GF-D8 (cell line): ENCODE measurements at places on chromosomes 11 and 22.

GRCh38 chr22:22884888-22885840, 2.5 kb upstream of the IGLL5 start:
- no peak for DNase-seq

DNA sequence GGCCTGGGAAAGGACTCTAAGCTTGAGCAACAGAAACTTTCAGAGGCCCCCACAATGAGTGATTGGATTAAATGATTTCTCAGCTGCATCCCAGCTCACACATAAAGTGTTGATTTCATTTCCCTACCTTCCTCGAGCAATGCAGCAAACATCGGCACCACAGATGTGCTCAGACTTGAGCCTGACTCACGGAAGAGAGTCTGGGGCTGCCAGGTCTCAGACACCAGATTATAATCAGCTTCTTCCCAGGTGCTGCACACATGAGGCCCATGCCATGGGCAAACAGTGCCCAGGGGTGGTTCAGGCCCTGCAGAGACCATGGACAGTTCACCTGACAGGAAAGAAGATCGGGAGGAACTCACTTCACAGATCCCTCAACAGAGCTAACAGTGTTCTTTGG, 226.6 kb upstream of the TENM4 start:
- DNase-seq = no peak

DNA sequence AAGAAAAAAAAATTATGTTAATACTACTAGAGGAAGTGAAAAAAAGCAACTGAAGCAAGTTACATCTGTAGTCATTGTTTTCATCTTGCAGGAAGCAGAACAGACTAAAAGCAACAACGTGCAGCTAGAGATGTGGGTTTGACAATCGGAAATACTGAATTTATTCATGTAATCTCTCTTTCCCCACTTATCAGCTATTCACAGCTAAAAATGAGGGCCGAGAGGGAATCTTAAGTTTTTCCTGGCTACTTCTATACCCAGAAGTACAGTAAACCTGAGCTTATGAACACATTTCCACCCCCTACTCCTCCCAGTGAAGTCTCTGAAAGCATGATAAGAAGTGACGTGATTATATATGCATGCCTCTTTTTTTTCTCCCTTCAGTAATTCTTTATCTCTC, 116.5 kb downstream of the SPON1 start:
- no peak for DNase-seq

GRCh38 chr11:22617868-22618267, 7.8 kb downstream of the FANCF start:
- DNase-seq = no peak

DNA sequence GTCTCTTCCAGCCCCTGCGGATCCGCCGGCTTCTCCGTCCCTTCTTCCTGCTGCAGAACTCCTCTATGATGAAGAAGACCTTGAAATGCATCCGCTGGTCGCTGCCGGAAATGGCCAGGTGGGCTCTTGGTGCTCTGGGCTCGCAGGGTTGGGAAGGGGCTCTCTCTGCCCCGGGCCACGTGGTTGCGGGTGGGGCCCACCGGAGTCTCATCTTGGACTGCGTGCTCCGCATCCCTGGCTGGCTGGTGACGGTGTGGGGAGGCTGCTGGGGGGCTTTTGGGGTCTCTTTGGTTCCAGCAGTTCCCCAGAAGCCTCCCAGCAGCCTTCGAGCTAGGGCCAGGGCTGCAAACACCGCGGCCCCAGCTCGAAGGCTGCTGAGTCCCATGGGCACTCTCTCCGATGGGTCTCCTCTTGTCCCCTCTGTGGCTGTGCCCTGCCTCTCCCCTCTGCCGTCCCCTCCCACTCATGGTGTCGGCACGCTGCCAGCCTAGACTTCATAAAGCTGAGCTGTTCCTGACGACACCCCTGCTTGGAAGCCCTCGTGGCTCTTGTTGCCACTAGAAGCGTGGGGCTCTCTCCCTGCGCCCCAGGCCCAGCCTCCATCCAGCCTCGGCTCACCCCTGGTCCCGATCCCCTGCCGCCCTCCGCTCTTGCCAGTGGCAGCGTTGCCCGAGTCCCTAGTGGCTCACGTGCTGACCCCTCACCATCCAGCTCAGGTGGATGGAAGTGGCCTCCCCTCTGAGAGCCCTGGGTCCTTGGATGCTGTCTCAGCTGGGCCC, 14.3 kb downstream of the TPCN2 start:
- no peak for DNase-seq

DNA sequence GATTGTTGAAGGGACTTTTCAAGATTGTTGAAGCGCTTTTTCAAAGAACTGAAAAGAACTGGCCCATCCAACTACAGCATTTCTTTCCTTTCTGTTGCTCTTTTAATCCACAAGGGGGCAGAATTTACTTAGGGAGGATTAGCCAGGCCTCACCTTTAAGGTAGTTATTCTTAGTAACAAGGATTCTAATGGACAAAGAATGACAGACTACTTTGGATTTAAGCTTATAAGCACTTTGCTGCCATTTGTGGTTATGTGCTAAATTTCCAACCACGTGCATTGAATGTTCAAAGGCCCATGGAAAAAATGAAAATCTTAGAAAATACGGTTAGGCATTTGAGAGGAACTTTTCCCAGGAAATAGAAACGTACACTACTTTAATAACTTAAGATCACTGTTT, 49.5 kb upstream of the HSPA8 start:
- peak; percentile 47 for DNase-seq

DNA sequence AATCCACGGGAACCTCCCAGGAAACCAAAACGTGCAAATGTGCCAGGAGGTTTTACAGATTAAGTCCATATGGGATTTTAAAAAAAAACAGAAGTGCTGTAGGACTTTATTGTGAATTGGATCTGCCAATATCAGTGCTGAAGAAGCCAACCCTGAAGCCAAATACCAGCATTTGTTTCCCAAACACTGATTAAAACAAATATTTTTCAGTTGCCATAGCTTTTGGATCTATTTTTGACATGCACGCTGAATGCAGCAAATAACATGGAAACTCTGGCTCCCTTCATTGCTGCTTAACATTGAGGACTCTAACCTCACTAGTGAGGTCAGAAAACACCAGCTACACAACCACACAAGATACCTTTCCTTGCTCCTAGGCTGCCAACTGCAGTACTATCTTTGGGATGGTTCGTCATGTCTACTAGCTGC, 28.4 kb upstream of the SIK2 start:
- no peak for DNase-seq

DNA sequence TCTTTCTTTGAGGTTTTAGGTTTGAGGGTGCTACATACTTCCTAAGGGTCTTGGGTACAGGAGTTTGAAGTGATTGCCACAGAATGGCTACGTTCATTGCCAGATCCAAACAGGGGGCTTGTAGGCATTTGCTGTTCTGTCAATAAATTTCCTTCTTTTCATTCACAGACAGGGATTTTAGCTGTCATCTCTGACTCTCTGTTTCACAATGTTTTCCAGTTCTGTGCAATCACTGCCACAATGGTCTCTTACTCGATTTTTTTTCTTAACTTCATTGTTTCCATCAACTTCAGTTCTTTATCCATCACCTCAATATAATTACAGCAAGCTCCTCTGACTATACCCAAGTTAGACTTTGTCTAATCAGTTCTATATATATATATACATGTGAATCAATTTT, 6.2 kb upstream of the HBD start:
- DNase-seq = no peak

- DNase-seq = peak; percentile 78
These were observed 32.4 kb downstream of the MCAM start for GRCh38 chr11:119284344-119285157.

- no peak for DNase-seq
These were observed 29.8 kb upstream of the CREB3L1 start for GRCh38 chr11:46247659-46248058.

- peak; percentile 38 for DNase-seq
These were observed at the start of gene CPT1A for GRCh38 chr11:68841718-68842426. CPT1A (minus strand) TSS chr11:68841916; CDS start chr11:68815474, 26,442 bp downstream.

DNA sequence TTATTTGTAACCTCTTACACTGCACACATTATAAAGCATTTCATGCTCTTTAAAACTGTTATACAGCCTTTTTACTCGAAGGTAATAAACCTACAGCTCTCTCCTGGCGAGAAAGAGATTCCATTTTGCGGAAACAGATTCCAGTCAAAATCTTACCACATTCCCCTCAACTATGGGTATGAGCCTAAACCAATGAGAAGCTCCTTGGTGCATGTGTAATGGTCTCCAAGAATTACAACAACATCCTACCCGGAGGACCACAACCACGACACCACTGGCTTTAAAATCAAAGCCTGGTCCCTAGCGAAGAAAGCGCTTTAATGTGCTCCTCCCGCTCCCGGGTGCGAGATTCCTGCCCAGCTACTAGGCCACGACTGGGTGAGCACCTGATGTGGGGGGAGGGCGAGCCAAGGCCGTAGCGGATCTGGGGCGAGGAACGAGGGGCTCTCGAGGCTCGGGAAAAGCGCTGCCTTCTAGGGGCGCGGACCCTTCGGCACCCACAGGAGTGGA, 821 bp downstream of the CELF1 start:
- DNase-seq = no peak

DNA sequence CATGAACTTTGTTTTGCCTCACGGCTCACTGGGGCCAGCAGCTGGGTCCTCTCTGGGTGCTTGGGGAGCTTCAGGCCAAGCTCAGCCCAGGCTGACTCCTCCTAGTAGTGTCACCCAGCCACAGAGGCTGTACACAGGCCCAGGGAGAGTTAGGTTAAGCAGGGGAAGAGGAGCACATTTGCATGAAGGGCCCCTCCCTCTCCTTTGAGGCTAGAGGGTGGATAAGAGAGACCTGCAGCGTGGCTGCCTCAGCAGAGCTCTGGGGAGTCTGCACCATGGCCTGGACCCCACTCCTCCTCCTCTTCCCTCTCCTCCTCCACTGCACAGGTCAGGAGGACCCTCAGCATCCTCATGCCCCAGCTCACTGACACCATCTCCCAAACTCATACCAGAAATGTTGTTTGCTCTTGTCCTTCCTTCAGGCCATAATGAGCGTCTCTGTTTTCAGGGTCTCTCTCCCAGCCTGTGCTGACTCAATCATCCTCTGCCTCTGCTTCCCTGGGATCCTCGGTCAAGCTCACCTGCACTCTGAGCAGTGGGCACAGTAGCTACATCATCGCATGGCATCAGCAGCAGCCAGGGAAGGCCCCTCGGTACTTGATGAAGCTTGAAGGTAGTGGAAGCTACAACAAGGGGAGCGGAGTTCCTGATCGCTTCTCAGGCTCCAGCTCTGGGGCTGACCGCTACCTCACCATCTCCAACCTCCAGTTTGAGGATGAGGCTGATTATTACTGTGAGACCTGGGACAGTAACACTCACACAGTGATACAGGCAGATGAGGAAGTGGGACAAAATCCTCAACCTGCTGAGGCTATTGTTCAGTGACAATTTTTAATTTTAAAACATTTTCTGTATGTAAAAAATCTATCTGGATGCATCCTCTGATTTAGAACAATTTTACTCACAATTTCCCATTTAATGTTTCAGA, 82.4 kb upstream of the VPREB1 start:
- no peak for DNase-seq

GRCh38 chr11:66614073-66614472, 2.4 kb upstream of the RBM14 start:
- no peak for DNase-seq

DNA sequence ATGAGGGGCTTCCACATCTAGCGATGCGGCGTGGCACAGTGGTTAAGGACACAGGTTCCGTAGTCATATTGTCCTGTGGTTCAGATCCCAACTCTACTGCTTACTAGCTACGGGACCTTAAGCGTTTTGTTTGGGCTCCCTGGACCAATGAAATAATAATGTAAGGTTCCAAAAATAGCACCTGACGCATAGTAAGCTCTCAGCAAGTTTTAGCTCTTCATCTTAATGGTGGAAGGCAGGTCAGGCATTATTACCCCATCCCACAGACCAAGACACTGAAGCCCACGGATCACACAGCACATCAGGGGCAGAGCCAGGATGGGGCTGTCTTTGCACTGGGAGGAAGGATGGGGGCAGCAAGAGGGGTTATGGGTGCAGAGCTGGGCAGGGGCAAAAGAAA, 13.0 kb downstream of the DNAJB13 start:
- no peak for DNase-seq

- no peak for DNase-seq
These were observed 61.8 kb downstream of the SNX19 start for GRCh38 chr11:130854483-130854882.

DNA sequence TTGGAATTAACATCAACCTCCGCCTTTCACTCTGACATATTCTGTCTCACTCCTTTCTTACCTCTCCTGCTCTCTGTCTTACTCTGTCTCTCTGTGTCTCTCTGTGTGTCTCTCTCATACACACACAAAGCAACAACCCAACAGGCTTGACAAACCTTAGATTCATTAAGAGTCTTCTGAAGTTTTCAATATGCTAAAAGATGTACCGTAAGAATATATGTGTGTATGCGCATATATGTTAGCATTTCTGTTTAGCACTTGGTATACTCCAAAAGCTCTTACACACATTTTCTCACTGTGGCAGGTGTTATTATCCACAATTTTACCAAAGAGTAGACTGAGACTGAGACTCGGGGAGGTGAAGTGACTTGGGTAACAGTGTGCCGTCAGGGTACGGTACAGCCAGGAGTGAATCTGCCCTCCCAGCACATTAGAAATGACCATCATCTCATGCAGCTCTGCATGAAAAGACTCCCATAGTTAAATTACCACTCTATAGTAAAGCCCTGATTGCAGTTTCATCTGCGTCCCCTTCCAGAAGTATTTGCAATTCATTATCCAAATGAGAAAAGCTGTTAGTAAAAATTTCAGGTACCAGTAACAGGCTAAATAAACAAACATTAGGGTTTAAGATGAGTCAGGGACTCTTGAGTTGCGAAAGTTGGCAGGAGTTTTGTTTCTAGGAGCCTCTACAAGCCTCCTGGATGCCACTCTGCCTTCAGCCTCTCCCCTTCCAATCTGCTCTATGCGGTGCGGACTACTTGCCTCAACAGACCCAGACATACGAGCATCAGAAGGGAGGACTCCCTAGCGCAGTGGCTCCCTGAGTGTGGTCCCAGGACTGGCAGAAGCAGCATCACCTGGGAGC, 195.2 kb upstream of the TMEM45B start:
- no peak for DNase-seq

DNA sequence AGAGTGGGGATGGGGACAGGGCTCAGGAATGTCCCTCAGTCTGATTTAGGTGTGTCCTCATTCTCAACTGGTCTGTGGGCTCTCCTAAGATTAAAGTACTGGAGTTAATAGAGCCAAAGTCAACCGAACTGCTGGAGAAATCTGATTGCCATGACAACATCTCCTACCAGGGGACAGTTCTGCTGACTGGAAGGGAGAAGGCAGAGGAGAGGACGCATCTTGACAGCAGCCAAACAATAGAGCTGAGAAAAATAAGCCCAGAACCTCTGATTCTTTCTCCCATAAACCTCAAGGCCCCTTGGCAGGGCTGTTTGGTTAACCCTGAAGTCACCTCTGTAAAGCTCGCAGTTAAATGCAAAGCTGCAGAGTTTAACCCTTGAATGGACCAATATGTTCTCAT, 2.8 kb downstream of the KCTD14 start:
- no peak for DNase-seq

- no peak for DNase-seq
These were observed 375.0 kb downstream of the NTM start for GRCh38 chr11:131745405-131745804.

- DNase-seq = peak; percentile 73
These were observed 59.1 kb upstream of the SLC22A12 start for GRCh38 chr11:64531906-64532312.

DNA sequence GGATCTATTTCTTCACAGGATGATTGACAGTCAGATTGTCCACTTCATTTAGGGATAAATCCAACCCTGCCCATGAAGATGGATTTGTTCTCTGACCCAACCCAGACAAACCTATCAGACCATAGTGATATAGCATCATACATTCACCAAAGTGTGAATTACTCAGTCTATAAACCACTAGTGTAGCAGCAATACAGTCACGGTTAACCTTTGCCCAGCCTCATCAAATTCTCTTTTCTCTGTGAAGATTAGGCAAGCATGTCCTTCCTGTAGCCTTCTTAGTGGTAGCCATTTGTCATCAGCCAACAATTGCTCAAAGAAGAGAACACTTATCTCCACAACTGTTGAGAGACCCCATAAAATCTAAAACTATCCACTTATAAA, 14.4 kb upstream of the BIRC2 start:
- no peak for DNase-seq
